ENCODE measurements at places on chromosomes 1 and 21. TPM values are rescaled to one million over a fixed set of nuclear protein-coding genes. Genes with fewer than 3 reads are reported as not detected.

- H3K27ac ChIP-seq, result no peak overlapping the region
- no peaks in the 10 kb centered on the region for H3K27me3 ChIP-seq
- no peaks in the 10 kb centered on the region for H3K36me3 ChIP-seq
Observed at GRCh38 chr1:56196839-56197238, 382.5 kb downstream of the PLPP3 start.

GRCh38 chr1:185869590-185869989 lies 135.4 kb downstream of the HMCN1 start:
- no peak overlapping the region for H3K27ac ChIP-seq
- no peak for DNase-seq
- no peaks in the 10 kb centered on the region for H3K27me3 ChIP-seq
- H3K36me3 ChIP-seq, result no peaks in the 10 kb centered on the region
- no peaks in the 10 kb centered on the region for H3K4me1 ChIP-seq

DNA sequence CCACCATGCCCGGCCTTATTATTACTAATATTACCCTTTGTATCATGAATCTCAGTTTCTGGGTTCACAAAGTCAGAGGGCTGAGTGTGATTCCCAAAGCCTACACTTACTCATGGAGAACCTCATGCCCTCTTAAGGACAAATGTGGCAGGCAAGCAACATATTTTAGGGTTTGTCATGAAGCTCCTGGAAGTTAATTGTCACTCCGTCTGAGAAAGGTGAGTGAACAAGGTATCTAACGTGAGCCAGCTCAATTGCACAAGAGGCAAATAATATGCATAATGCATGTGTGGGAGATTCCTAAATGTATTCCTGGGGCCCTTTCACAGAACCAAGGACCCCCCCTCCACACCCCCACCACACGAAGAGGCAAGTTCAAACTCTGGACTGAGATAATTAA lies 10.1 kb upstream of the TIAM1 start:
- peak overlapping the region; percentile 38 for H3K4me3 ChIP-seq
- no peak for DNase-seq
- H3K27ac ChIP-seq, result peak overlapping the region; percentile 77
- peaks cover 11% of the 10 kb centered on the region for H3K36me3 ChIP-seq
- peaks cover 2% of the 10 kb centered on the region for H3K27me3 ChIP-seq

GRCh38 chr1:30388386-30388785 lies 335.0 kb downstream of the MATN1 start:
- H3K27me3 ChIP-seq, result peaks cover 18% of the 10 kb centered on the region
- H3K4me3 ChIP-seq, result no peak overlapping the region
- no peak overlapping the region for H3K27ac ChIP-seq
- no peaks in the 10 kb centered on the region for H3K4me1 ChIP-seq
- no peaks in the 10 kb centered on the region for H3K36me3 ChIP-seq

DNA sequence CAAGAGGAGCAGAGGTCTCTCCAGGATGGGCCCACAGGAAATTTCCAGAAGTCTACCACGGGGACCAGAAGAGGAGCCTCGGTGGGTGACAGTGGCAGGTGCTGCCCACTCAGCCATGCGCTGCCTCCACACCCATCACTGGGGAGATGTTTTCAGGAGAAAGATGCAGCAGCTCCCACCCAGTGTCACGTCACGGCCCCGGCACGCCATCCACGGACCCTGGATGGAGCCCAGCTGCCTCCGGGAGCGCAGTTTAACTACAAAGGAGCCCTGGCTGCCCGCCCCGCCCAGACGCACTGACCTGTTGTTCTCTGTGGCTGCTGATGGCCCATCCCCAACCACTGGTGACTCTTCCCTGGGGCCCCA lies 6.8 kb downstream of the TSPEAR start:
- H3K27ac ChIP-seq, result no peak overlapping the region
- peaks cover 6% of the 10 kb centered on the region for H3K4me1 ChIP-seq
- H3K27me3 ChIP-seq, result peaks cover 56% of the 10 kb centered on the region
- H3K36me3 ChIP-seq, result peaks cover 2% of the 10 kb centered on the region
- H3K4me3 ChIP-seq, result no peak overlapping the region

- no peak for DNase-seq
- no peak overlapping the region for H3K4me3 ChIP-seq
- peaks cover 2% of the 10 kb centered on the region for H3K36me3 ChIP-seq
- peaks cover 2% of the 10 kb centered on the region for H3K27me3 ChIP-seq
Observed at GRCh38 chr1:23597635-23598388, 38.5 kb upstream of the ID3 start.

DNA sequence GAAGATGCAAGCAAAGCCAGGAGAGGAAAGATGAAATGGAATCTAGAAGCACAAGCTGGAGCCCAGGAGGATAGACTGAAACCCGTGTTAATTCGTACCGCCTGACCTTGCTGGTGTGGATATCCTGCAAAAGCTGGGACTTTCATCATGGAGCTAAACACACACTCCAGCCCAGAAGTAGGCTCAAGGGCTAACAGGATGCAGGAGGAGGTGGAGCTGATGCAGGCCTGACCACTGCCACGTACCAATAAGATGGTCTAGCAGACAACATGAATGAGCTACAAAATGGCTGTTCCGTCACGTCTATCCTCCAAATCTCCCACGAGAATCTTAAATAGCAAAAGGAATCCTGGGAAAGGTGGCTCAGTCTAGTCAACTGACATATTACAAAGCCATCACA lies 270.3 kb downstream of the SDCCAG8 start:
- H3K27ac ChIP-seq, result no peak overlapping the region
- H3K27me3 ChIP-seq, result no peaks in the 10 kb centered on the region
- no peak overlapping the region for H3K4me3 ChIP-seq
- H3K4me1 ChIP-seq, result no peaks in the 10 kb centered on the region
- peaks cover 2% of the 10 kb centered on the region for H3K36me3 ChIP-seq

GRCh38 chr1:231690059-231690458 lies 63.5 kb downstream of the DISC1 start:
- no peaks in the 10 kb centered on the region for H3K27me3 ChIP-seq
- H3K36me3 ChIP-seq, result peaks cover 8% of the 10 kb centered on the region
- H3K4me3 ChIP-seq, result no peak overlapping the region
- no peak for DNase-seq
- H3K4me1 ChIP-seq, result no peaks in the 10 kb centered on the region

GRCh38 chr1:89407360-89407759 lies 43.5 kb downstream of the GBP6 start:
- H3K4me1 ChIP-seq, result peaks cover 20% of the 10 kb centered on the region
- no peak overlapping the region for H3K27ac ChIP-seq
- peaks cover 7% of the 10 kb centered on the region for H3K36me3 ChIP-seq
- peak overlapping the region; percentile 59 for H3K4me3 ChIP-seq

DNA sequence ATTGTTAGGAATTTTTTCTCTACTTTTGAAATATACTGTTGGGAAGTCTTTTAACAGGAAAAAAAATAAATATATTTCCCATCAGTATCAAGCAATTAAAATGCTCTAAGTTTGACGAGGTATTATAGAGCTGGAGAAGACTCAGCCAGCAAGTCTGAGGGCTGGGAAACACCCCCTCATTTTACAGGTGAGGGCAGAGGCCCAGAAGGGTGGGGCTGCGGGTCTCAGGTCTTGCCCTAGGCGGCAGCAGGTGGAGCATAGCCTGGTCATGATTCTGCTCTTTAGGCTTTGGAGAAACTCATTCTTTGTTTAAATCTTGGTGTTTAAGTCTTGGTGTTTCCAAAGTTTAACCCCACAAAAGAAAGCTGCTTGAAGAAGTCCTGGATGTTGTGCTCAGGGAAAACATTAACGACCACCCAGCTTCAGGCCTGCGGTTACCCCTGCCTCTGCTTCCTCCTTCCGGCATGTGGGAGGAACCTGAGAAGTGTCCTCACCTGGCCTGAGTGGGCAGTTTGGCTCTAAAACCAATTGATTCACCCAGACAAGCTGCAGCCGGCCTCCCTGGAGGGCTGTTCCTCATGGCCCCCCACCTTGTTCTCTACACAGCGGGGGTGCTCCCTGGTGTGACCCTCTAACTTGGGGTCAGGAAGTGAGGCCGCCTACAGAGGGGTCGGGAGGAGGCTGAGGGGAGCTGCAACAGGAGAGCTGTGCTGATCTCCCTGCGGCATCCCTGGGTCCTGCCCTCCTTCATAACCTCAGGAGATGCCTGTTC lies 41.7 kb downstream of the OLFML2B start:
- no peak overlapping the region for H3K4me3 ChIP-seq
- H3K36me3 ChIP-seq, result no peaks in the 10 kb centered on the region
- H3K27ac ChIP-seq, result no peak overlapping the region
- no peaks in the 10 kb centered on the region for H3K27me3 ChIP-seq
- DNase-seq, result no peak

The PDZK1 gene
- not detected for total RNA-seq

The S100A7 gene
- not detected for total RNA-seq

The RNU1-2 gene
- 3,041 TPM for total RNA-seq

The AMY1C gene
- total RNA-seq, result not detected

Measured in activated T-helper 1 cell treated with anti-CD3 and anti-CD28 coated beads, Interleukin-12 subunit alpha, Interleukin-12 subunit beta, Interleukin-2, Interleukin-4 antibody, amounts not matched to agents 30 ng/mL and 10 ng/mL and 1 ng/mL, durations not matched to agents 14 hours and 24 hours and 36 hours (primary cell).